ENCODE measurements at places on chromosomes 6 and 20. TPM values are rescaled to one million over a fixed set of nuclear protein-coding genes. Genes with fewer than 3 reads are reported as not detected.

The FAM209B gene
- total RNA-seq: not detected

The FAM83B gene
- 13.4 TPM for total RNA-seq

The KCNG1 gene
- 5.8 TPM for total RNA-seq

The GZF1 gene
- total RNA-seq: 33.0 TPM

The BHLHE23 gene
- not detected for total RNA-seq

Data from metanephros (tissue), 2 donors.